Fibroblast of skin of back (primary cell): ENCODE measurements at places on chromosomes 11 and 22.

- no peak for DNase-seq
Observed at GRCh38 chr11:44313761-44314489, 4.0 kb upstream of the ALX4 start.

- peak; percentile 24 for DNase-seq
Observed at GRCh38 chr11:35944503-35945136, 758 bp downstream of the LDLRAD3 start.

- no peak for DNase-seq
Observed at GRCh38 chr11:69841859-69842698, 22.9 kb upstream of the FGF3 start.

DNA sequence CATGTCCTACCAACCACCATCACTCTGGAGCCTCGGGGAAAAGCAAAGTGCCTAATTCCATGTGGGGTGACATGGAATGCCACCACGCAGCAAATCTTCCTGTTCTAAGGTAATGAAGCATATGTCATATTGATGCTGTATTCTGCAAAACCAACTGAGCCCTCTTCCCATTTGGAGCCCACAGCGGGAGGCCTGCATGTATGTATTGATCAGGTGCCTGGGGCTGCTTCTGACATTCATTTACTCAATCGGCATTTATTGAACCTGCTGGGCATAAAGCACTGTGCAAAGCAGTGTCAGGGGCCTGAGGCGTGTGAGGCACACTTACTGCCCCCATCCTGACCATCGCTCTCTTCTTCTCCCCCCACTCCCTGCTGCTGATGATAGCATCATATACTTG is 39.1 kb downstream of the ANKK1 start:
- DNase-seq, result no peak

DNA sequence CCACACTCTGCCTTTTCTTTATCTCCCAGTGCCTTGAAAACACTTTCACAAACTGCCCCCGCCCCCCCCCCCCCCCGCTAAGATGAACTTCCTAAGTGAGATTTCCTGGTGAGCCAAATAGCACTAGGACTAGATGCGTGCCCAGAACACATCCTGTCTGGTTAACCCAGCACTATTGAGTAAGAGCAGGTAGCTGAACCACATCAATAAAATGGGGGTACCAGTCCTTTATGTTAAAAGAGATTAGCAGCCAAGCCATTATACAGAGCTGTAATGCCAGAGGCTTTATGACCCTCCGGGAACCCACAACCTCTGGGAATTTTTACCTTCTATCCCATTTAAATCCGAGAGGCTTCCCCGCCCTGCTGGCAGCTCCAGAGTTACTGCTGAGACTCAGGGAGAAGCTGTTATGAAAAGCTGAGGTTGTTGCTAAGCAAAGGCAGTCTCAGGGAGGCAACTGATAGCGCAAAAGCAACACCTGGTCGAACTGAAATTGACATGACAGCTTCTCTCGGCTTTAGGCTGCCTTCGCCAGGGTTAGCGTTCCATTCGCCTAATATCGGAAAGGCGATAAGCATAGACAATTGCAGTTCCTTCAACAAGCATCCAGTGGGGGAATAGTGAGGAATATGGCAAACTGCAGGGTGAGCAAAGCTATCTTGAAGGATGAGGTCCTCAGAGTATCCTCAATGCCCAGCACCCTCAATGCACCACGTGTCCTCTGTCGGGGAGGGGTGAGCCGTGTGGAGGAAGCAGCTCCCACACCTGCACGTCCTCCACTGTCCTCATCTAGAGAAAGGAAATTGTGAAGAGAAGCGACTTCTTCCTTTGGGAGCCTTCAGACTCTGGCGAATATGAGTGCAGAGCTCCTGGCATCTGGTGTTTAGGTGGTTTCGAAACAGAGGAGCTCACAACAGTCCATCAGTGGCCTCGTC is 977.0 kb downstream of the NTM start:
- DNase-seq, result no peak

GRCh38 chr11:113394919-113395318 is 7.3 kb downstream of the ANKK1 start:
- no peak for DNase-seq

- DNase-seq, result no peak
Observed at GRCh38 chr11:103842795-103843194, 193.6 kb upstream of the DDI1 start.

- no peak for DNase-seq
Observed at GRCh38 chr22:44200855-44201550, 20.3 kb downstream of the PARVG start.

DNA sequence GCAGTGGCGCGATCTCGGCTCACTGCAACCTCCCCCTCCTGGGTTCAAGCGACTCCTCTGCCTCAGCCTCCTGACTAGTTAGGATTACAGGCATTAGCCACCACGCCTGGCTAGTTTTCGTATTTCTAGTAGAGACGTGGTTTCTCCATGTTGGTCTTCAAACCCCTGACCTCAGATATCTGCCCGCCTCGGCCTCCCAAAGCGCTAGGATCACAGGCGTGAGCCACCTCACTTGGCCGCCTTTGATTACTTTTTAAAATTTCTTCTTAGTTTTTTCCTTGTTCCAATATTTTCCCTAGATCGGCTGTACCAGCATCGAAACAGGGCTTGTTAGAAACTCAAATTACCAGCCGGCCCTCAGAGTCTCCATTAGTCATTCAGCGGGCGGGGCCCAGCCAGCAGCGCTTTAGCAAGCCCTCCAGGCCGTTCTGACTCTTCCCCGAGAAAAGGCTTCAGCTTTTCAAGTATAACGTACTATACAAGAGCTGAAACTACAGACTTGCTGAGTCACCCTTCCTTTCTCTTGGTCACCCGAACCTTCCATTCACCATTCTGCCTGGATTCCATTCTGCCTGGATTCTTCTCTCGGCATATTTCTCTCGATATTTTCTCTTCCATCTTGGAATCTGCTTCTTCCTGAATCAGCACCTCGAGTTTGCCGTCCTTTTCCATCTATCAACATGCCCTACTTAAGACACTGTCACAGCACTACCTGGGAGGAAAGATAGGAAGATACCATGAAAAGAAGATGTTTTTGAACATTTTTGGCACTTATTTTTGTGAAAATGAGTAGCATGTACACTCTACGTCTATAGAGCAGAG is 6.7 kb upstream of the CAPRIN1 start:
- DNase-seq, result peak; percentile 85

DNA sequence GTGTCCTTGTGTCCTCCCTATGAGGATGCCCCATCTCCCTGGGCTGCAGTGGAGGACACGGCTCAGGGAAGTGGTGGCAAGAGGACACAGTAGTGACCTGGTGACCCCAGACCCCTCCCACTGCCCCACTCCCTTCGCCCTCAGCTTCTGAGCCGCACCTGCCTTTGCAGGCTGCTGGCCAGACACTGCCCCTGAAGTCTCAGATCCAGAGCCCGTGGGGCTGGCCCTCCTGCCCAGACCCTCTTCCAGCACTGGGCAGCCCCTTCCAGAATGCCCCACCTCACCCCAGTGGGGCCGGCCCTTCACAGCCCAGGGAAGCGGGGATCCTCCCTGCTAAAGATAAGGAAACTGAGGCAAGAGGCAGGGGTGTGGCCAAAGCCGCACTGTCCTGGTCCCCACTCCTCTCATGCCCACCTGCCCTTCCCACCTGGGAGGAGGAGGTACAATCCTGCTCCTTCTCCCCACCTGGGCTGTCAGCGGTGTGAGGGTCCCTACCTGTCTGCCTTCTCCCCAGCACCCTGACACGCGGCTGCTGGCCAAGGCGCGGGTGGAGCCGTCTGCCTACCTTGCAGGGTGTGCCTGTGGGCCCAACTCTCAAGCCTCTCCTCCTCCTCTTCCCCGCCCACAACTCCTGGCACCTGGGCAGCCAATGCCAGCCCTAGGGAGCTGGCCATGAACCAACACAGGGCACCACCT is 17.3 kb downstream of the TRPM5 start:
- no peak for DNase-seq

DNA sequence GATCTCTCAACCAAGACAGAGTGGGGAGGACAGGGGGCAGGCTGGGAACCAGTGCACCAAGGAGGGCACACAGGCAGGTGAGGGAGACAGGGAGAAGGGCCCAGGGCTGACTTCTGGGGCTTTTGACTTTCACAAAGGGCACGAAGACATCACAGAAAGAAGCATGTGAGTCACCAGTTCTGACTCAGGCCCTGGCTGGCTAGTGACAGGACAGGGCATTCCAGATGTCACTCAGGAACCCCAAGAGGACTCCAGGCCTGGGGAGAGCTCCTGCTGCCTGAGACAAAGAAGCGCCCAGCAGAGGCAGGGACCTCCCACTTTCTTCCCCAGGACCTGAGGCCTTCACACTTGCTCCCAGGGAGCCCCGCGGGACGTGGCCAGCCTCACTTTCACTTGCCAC is 497.2 kb downstream of the BUD13 start:
- peak; percentile 57 for DNase-seq

DNA sequence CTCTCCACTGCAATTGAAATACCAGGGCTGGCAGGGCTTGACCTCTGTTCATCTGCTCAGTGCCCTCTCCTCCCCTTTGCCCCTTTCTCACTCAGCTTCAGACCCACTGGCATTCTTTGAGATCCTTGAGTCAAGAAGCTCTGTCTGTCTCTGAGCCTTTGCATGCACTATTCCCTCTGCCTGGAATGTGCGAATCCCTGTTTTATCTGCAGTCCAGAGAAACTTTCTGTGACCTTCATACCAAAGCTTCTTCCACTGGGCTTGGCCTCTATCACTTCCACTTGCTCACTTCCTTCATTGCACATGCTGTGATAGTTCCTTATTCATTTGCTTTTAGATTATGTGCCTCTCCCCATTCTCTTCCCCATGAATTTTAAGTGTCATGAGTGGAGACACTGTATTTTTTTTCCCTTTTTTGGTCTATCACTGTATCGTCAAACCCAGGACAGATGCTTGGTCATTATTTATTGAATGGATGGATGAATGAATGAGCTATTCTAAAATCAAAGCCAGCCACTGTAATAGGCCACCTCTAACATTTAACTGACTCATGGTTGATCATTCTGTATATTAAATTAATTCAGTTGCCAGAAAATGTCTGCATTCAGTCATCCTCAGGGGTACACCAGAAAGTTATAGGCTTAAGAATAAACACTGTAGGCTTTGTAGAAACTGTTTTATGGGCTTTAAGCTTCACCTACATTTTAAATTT is 88.7 kb upstream of the TIMP3 start:
- no peak for DNase-seq

GRCh38 chr22:19932367-19933206 is 9.0 kb upstream of the COMT start:
- DNase-seq, result no peak

DNA sequence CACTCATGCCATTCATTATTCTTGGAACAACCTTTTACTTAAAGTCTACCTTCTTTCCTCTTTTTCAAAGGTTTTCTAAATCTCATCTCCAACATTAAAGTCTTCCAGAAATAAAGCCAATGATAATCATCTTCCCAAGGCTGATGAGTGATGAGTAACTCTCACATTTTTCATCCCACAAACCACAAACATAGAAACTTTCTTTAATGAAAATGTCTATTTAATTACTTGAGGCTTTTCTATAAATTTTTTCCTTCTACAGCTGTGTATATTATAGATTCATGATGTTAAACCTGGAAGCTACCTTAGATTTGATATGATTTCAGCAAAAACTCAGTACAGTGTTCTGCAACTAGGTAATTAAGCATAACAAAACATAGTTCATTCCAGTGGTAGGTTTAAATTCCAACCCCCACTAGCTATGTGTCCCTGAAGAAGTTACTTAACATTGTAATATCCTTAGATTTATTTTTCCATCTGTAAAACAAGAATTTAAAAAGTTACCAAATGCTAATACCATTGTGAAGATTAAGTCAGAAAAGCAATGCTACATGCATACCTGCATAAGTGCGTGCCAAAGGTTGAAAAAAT is 845.4 kb downstream of the KCNA4 start:
- DNase-seq, result peak; percentile 47

GRCh38 chr11:73510877-73511276 is 87.0 kb downstream of the FAM168A start:
- no peak for DNase-seq

GRCh38 chr11:134858783-134859480 is 446.9 kb upstream of the B3GAT1 start:
- no peak for DNase-seq

DNA sequence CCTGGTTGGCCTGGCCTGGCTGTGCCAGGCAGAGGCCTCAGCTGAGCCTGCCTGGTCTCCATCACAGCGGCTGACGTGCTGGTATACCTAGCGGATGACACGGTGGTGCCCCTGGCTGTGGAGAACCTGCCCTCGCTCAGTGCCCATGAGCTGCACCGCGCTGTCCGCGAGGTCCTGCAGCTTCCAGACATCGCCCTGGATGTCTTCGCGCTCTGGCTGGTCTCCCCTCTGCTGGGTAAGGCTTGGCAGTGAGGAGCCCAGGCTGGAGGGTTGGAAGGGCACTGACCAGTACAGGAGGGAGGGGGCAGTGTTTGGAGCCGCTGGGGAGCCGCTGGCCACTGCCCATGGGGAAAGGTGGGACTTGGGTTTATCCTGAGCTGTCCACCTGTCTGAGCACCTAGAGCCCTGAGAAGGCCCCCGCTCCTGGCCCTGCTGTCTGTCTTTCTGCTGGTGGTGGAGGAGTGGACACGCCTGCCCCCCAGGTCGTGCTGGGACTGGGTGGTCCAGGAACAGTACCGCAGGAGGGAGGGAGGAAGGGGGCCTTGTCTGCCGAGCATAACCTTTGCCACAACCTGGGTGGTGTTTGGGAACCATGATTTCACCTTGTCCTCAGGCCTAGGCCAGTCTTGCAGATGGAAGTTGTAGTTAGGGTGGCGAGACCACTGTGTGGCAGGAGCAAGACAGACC is 3.0 kb downstream of the FRMD8 start:
- DNase-seq, result no peak

GRCh38 chr11:23138761-23139160 is 278.5 kb upstream of the CCDC179 start:
- no peak for DNase-seq

DNA sequence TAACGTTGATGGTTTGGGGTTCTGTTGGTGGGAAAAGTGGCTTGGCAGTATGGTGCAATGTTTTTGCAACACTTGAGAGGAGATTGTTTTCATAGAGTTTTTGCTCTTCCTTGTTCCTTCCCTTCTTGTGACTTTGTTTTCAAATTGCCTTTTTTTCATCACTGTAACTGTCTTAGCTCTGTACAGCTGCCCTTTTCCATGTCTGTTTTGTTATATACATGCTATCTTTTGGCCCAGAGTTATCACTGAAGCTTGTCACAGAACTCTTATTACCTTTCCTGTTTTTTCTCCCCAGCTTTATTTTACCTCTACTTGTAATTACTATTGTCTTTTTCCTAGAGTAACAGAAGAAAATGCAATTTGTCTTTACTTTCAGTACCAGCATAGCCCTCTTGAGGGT is 154.1 kb downstream of the DDX10 start:
- DNase-seq, result no peak

DNA sequence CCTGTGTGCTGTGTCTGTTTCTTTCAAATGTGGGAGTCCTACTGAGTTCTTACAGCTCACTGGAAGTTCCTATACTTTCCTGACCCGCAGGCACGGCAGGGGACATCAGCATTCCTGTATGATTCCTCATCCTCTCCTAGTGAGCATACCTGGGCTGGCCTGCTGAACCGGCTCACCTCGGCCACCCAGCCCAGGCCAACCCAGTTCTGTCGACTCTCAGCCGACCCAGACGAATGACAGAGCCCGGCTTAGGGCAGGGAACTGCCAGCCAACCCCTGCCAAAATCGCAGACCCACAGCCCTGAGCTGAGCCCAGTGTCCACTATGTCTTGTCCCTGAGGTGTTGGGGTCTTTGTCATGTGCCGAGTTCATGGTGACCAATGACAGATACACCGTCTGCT is 339.7 kb downstream of the BRD1 start:
- peak; percentile 21 for DNase-seq

- DNase-seq, result peak; percentile 41
Observed at GRCh38 chr22:49515475-49515874, 312.2 kb downstream of the BRD1 start.

- peak; percentile 91 for DNase-seq
Observed at GRCh38 chr22:43090130-43090789, 1.1 kb upstream of the TTLL1 start.
